Fibroblast of pulmonary artery (primary cell): ENCODE measurements at places on chromosomes 12 and 14.
A peak's percentile ranks its signal among the peaks of the same experiment; 100 is the strongest.

- no peak for DNase-seq
Measured at GRCh38 chr12:24297516-24297915, 348.0 kb upstream of the SOX5 start.

- DNase-seq: peak; percentile 69
Measured at GRCh38 chr12:10016881-10017280, 6.5 kb downstream of the CLEC12B start.

GRCh38 chr12:108699955-108700563, 31.3 kb downstream of the CORO1C start:
- DNase-seq: peak; percentile 73

GRCh38 chr14:50559990-50560930, at the start of gene ATL1:
Gene ATL1 (plus strand): TSS chr14:50560145. CDS start chr14:50560266, 121 bp downstream.
- peak; percentile 66 for DNase-seq

DNA sequence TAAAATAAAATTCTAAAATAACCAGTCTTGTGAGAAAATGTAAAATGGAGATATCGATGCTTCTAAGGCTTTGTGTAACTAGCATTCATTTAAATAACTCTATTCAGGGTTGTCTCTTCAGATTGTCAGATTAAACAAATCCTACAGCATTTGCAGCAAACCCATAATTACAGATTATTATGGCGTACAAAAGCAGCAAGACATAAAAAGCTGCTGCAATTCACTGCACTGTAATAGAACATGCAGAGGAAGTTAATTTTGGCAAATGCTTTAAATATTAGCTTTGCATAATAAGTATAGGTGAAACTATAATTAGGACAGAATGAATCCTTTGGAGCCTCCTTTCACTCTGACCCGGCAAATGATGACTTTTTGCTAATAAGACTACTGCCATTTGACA, 98.3 kb downstream of the INSM2 start:
- DNase-seq: no peak

DNA sequence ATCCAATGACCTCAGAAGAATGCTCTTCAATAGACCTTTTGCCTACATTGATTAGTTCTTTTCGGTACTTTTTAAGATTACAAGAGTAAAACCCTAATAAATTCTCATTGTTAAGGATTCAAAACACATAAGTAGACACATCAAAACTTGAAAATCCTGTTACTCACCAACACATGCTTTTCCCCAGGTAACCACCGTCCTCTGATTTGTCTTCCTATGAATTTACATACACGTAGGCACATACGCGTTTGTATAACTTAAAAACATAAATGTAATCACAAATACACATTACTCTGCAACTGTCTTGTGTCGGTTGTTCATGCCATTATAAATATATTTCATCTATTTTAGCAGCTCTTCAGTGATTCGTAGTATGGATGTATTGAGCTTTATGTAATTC, 910 bp upstream of the WASHC4 start:
- DNase-seq: no peak

GRCh38 chr14:67837011-67837624, 17.5 kb downstream of the RAD51B start:
- peak; percentile 92 for DNase-seq

- no peak for DNase-seq
Measured at GRCh38 chr14:50875359-50876070, 3.7 kb downstream of the ABHD12B start.

GRCh38 chr12:47433876-47434275, 272.0 kb downstream of the RPAP3 start:
- DNase-seq: no peak

GRCh38 chr12:6372403-6373003, 2.9 kb downstream of the SCNN1A start:
- DNase-seq: peak; percentile 82

GRCh38 chr14:24875991-24876878, 173.7 kb downstream of the STXBP6 start:
- no peak for DNase-seq

DNA sequence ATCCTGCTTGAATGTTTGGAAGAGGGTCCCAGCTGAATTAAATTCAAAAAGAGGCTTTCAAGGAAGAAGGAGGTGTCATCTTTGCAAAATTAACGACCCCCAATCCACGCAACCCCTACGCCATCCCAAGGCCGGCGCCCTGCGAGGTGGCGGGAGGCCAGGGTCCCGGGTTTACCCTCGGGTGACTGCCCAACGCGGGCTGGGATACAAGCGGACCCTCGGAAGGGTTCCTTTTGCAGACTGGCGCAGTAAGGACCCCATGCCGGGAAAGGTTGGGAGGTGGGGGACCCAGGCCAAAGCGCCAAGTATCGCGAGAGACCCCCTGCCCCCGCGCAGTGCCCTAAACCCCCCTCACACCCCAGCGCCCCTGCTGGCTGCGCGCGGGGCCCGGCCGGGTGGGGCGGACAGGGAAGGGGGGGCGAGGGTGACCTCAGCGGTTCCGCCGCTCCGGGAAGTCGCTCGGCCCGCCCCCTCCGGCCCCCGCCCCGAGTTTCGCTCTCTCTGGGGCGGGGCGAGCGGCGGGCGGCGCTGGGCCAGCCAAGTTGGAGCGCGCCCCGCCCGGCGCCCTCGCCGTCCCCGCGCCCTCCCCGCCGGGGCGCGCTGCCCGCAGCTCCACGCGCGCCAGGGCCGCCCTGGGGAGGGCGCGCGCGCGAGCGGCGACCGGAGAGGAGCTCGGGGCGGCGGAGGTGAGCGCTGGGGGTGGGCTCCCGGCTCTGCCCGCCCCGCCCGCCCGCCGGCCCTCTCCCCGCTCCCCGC, 708 bp upstream of the ZBTB42 start:
- peak; percentile 73 for DNase-seq

DNA sequence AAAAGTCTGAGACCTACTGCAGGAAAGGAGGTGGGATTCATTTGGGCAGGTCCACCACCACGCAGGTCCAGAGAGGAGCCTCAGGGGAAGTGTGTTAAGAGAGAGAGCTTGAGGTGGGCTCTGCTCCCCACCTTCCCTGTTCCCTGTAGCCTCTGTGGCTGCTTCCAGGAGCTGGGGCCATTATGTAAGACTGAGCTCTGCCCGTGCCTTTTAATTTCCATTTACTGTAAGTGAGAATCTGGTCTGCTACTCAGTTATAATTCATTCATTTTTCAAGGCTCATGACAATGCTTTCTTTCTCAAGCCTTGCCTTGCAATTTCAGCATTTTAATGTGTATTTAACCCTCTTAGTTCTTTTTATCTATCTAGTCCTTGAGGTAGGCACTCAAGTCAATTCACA, 8.3 kb downstream of the SLC4A8 start:
- DNase-seq: no peak

DNA sequence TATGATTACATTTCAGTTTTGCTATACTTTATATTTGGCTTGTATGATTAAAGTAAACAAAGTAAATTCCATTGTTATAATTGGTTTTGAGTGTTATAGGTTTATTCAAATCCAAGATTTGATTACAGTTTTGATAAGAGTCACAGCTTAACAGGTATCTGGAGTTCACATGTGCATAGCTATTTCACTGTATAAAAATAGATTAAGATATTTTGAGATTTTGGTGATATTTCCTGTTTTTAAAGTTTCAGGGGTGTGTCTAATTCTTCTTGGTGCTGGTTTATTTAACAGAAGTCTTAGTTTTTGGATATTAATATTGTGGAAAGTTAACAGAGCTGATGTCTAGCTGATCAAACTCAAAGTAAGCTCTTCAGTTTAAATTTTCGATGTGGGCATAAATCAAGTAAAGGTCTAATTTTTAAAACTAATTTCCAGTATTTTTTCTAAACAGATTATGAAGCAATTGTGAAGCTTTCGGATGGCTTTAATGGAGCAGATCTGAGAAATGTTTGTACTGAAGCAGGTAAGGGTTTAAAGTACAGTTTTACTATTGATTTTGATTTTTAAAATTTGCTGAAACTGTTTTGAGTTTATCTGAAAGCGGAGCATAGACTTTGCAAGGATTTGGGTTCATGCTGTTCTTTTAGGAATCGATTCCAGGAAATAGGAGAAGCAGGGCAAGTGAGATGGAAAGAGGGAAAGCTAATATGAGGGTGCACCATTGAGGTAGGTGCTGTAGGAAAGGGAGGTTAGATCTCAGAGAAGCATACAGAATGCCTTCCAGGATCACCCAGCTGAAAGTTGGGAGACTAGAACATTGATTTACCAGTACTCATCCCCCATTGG, 6.2 kb upstream of the STYX start:
- DNase-seq: no peak
